ENCODE measurements at places on chromosomes 2 and 18. TPM values are rescaled to one million over a fixed set of nuclear protein-coding genes. Genes with fewer than 3 reads are reported as not detected.

CPO gene
- polyA plus RNA-seq: 0.25 TPM

CRYGD gene
- polyA plus RNA-seq: not detected

PCGF1 gene
- polyA plus RNA-seq: 42.2 TPM

CD8B2 gene
- not detected for polyA plus RNA-seq

ASB18 gene
- polyA plus RNA-seq: not detected

ASB3 gene
- 11.4 TPM for polyA plus RNA-seq

CTAGE1 gene
- not detected for polyA plus RNA-seq

CCDC141 gene
- not detected for polyA plus RNA-seq

AQP12B gene
- not detected for polyA plus RNA-seq

NXPH2 gene
- polyA plus RNA-seq: not detected

CYP26B1 gene
- polyA plus RNA-seq: 1.8 TPM

RAB17 gene
- 3.7 TPM for polyA plus RNA-seq

ERICH2 gene
- 1.3 TPM for polyA plus RNA-seq

FAM124B gene
- 0.03 TPM for polyA plus RNA-seq

OXER1 gene
- polyA plus RNA-seq: not detected

STPG4 gene
- not detected for polyA plus RNA-seq

WNT10A gene
- 6.6 TPM for polyA plus RNA-seq

OSBPL1A gene
- 26.2 TPM for polyA plus RNA-seq

TUBA3E gene
- polyA plus RNA-seq: not detected

SCN7A gene
- not detected for polyA plus RNA-seq

RNMT gene
- polyA plus RNA-seq: 18.3 TPM

GPAT2 gene
- 0.06 TPM for polyA plus RNA-seq

TGFBRAP1 gene
- polyA plus RNA-seq: 9.3 TPM

CELF4 gene
- polyA plus RNA-seq: not detected

CDH19 gene
- polyA plus RNA-seq: not detected

TNS1 gene
- 2.5 TPM for polyA plus RNA-seq

SFTPB gene
- polyA plus RNA-seq: not detected

ORC2 gene
- polyA plus RNA-seq: 6.3 TPM

C2orf81 gene
- polyA plus RNA-seq: 0.58 TPM

CCDC74A gene
- polyA plus RNA-seq: 3.7 TPM

TUBA4B gene
- 0.08 TPM for polyA plus RNA-seq

MOGAT1 gene
- not detected for polyA plus RNA-seq

MROH2A gene
- 0.17 TPM for polyA plus RNA-seq

ALPG gene
- polyA plus RNA-seq: not detected

All from keratinocyte (primary cell).